ENCODE measurements at places on chromosomes 7 and 10.

- no peak overlapping the region for H3K4me3 ChIP-seq
- H3K27ac ChIP-seq: no peak overlapping the region
- H3K4me1 ChIP-seq: no peaks in the 10 kb centered on the region
- no peak for DNase-seq
- no peaks in the 10 kb centered on the region for H3K36me3 ChIP-seq
These were observed 69.2 kb upstream of the INSIG1 start for GRCh38 chr7:155228459-155228845.

DNA sequence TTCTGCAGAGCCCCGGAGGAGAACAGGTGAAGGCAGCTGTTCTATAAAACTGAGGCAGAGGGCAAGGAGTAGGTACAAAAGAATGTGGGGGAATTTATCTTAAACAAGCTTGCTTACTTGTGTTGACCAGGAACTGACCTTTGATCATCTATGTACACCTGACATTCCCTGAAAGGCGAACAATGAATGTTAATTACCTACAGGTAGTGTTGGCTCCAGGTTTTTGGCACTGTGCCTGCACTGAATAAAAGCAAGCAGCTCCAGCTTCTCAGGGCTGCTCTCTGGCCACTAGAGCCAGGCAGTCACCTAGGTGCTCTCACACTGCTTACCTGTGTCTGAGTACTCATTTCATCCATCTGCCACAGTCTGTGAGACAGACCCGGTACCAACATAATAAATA is 87.0 kb downstream of the RAPGEF5 start:
- no peaks in the 10 kb centered on the region for H3K4me1 ChIP-seq
- no peak overlapping the region for H3K27ac ChIP-seq
- DNase-seq: no peak
- no peaks in the 10 kb centered on the region for H3K27me3 ChIP-seq
- H3K36me3 ChIP-seq: no peaks in the 10 kb centered on the region

GRCh38 chr7:71770269-71770907 is 638.4 kb downstream of the GALNT17 start:
- H3K36me3 ChIP-seq: no peaks in the 10 kb centered on the region
- no peak overlapping the region for H3K27ac ChIP-seq
- no peak for DNase-seq
- H3K4me1 ChIP-seq: no peaks in the 10 kb centered on the region
- no peaks in the 10 kb centered on the region for H3K27me3 ChIP-seq

DNA sequence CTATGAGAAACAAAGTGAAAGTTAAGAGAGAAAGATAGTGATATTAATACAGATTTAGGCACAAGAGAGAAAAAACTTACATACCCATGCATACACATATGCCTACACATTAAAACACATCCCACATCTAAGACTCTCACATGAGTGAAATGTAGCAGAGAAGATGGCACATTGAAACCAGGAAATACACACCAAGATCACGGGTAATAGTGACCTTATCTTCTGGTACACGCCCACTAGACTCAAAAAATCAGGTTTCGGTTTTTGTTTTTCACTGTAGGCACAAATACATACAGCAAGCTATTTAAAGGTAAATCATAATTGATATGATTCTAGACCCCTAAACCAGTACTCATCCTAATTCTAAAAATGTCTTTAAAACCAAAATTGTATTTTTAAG is 225.2 kb upstream of the TAC1 start:
- H3K27me3 ChIP-seq: no peaks in the 10 kb centered on the region
- no peaks in the 10 kb centered on the region for H3K36me3 ChIP-seq
- no peak for DNase-seq
- no peaks in the 10 kb centered on the region for H3K4me1 ChIP-seq
- no peak overlapping the region for H3K4me3 ChIP-seq

DNA sequence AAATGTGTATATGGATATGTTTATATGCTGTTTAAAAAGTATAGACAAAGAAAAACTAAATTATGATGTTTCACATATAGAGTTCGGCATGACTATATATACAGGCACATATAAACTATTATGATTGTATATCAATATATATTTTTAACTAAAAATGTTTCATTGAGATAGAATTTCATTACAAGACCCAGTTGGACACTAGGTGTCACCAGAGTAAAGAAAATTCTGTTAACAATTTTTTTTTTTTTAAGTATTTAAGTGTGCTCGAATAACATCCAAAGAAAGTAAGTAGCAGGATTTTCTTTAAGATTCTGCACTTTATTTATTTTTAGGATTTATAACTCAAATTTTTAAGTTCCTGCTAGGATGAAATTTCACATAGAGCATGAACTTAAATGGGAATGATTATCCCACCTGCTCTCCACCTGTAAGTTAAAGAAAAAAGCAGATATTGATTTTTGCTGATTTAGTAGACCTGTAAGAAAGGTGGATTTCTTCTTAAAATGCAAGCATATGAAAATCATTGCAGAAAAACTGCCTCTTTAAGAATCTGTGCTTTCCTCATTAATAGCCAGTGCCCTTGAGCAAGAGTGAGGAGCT is 961.5 kb downstream of the PCDH15 start:
- no peaks in the 10 kb centered on the region for H3K36me3 ChIP-seq
- no peak overlapping the region for H3K4me3 ChIP-seq
- H3K4me1 ChIP-seq: no peaks in the 10 kb centered on the region

- no peak overlapping the region for H3K27ac ChIP-seq
- H3K4me1 ChIP-seq: peaks cover 10% of the 10 kb centered on the region
- DNase-seq: peak; percentile 46
- no peaks in the 10 kb centered on the region for H3K27me3 ChIP-seq
- H3K36me3 ChIP-seq: no peaks in the 10 kb centered on the region
These were observed 315.1 kb downstream of the BBS9 start for GRCh38 chr7:33444511-33444910.

DNA sequence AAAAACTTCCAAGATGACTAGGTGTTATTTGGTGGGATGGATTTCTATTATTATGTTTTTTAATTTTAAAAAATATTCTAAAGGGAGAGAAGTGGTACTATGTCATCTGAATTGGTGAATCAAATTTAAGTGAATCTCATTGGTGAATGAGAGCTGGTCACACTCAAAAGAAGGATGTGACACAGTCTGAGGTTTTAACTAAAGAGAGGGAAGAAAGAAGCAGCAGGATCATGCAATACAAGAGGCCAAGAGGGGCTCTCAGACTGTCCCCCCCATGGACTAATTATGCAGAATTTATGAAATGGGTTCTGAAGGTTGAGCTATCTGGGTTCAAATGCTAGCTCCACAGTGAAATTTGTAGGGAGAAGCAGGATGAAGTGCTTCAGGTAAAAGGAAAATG is 16.2 kb downstream of the MACC1 start:
- no peaks in the 10 kb centered on the region for H3K27me3 ChIP-seq
- no peak overlapping the region for H3K4me3 ChIP-seq
- H3K27ac ChIP-seq: no peak overlapping the region
- DNase-seq: no peak
- no peaks in the 10 kb centered on the region for H3K36me3 ChIP-seq

GRCh38 chr7:136845899-136846465 is 22.5 kb upstream of the CHRM2 start:
- H3K27me3 ChIP-seq: no peaks in the 10 kb centered on the region
- no peak overlapping the region for H3K4me3 ChIP-seq
- no peak for DNase-seq
- no peak overlapping the region for H3K27ac ChIP-seq
- H3K4me1 ChIP-seq: no peaks in the 10 kb centered on the region
- H3K36me3 ChIP-seq: no peaks in the 10 kb centered on the region

GRCh38 chr10:87550741-87551140 is 46.0 kb downstream of the MINPP1 start:
- H3K36me3 ChIP-seq: peaks cover 16% of the 10 kb centered on the region
- H3K27ac ChIP-seq: no peak overlapping the region
- no peak overlapping the region for H3K4me3 ChIP-seq
- H3K4me1 ChIP-seq: no peaks in the 10 kb centered on the region

- H3K4me3 ChIP-seq: peak overlapping the region; percentile 89
- H3K27ac ChIP-seq: peak overlapping the region; percentile 66
- H3K36me3 ChIP-seq: no peaks in the 10 kb centered on the region
- peak; percentile 54 for DNase-seq
- H3K4me1 ChIP-seq: peaks cover 18% of the 10 kb centered on the region
These were observed 15.6 kb downstream of the PDAP1 start for GRCh38 chr7:99392659-99393354.

DNA sequence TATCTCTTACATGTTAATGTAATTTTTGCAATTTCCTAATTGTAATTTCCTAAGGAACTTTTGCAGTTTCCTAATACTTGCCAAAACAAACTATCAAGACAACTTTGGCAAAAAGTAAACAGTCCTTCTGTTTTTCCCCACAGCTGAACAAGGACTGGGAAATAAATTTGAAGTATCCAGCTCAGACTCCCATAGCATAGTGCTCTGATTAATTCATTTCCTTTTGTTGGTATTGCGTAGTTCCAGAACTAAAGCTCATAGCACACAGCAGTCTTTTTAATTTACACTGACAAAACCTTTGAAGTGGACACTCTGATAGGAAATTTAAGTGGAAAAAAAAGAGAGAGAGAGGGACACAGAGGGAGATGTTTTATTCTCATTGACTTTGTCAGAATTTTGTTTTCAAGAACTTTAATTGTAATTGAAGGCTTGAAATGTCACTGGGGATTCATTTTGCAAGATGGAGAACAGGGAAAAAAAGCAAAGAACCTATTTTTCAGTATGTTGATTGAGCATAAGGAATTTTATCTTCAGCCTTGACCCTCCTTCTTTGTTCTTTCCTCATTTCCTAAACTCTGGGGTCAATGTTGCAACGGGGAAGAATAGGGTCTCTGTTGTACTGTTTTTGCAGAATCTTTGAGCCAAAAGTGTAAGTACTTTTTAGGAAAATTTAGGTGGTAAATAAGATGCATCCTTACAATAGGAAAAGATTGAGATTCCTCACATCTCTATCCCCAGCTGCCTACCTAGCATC is 232.2 kb upstream of the NPSR1 start:
- no peaks in the 10 kb centered on the region for H3K27me3 ChIP-seq
- H3K4me3 ChIP-seq: no peak overlapping the region
- no peaks in the 10 kb centered on the region for H3K36me3 ChIP-seq
- no peaks in the 10 kb centered on the region for H3K4me1 ChIP-seq
- H3K27ac ChIP-seq: no peak overlapping the region

- H3K36me3 ChIP-seq: no peaks in the 10 kb centered on the region
- no peaks in the 10 kb centered on the region for H3K27me3 ChIP-seq
- no peak for DNase-seq
- H3K27ac ChIP-seq: no peak overlapping the region
- no peaks in the 10 kb centered on the region for H3K4me1 ChIP-seq
- H3K4me3 ChIP-seq: no peak overlapping the region
These were observed 127.8 kb downstream of the HDAC9 start for GRCh38 chr7:18623389-18623788.

DNA sequence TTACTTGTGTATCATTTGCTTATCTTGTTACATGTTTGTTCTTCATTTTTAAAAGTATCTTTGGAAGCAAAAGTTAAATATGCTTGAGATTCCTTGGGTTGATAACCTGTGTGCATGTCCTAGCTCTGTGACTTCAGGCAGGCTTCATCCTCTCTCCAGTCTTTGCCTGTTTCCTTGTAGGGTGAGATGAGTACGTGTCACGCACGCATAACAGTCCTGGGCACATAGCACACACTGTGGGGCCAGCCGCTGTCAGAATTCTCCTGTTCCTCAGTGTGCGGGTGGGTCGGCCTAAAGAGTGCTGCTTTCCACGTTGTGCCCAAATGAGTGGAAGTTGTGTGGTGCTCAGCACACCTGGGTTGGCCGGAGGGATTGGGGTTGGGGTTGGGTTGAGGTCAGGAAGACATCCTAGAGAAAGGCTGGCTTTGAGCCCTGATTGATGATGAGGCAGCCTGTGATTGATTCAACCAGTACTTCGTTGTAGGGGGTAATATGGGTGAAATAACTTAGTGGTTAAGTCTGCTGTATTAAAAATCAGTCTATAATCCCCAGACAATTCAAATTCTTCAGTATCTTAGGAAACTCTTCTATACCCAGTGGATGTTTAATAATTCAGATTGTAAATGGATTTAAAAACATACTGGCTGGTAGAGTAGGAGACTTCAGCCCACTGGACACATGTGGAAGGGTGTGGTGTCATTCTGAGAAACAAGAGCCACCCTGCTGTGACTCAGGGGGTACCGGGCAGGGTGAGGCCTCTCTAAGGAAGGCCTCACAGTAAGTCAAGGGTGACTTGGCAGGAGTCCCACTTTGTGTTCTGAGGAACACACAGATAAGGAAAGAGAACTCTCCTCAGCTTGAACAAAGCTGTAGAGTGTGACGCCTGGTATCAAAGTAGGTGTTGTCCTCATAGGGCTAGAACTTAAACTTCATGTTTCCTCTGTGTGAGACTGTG is 54.8 kb downstream of the DAGLB start:
- DNase-seq: peak; percentile 80
- H3K27me3 ChIP-seq: no peaks in the 10 kb centered on the region
- H3K4me3 ChIP-seq: no peak overlapping the region
- peaks cover 30% of the 10 kb centered on the region for H3K36me3 ChIP-seq
- H3K4me1 ChIP-seq: peaks cover 57% of the 10 kb centered on the region
- H3K27ac ChIP-seq: peak overlapping the region; percentile 76

DNA sequence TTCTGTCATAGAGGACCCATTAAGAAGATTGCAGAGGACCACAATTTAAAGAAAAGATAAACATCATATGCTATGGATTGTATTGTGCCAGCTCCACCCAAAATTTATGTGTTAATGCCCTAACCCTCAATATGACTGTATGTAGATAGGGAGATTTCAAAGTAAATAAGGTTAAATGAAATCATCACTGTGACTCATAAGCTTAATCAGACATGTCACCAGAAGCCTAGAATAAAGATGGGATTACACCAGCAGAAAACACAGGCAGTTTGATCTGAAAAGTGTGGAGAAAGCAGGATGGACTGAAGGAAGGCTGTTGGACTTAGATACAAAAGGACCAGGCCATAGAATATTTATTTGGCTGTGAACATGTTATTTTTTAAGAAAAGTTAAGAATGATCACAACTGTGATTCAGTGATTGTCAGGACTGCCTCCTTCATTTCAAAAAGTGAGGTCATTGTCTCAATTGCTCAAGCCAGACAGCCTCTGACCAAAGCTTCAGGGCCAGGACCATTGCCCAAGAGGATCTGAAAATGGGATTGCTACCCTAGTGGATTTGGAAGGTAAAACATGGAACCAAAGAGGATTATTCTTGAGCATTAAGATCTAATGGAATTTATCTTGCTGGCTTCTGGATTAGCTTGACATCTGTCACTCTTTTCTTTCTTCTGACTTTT is 270.8 kb upstream of the POM121L12 start:
- no peak overlapping the region for H3K27ac ChIP-seq
- H3K36me3 ChIP-seq: no peaks in the 10 kb centered on the region

DNA sequence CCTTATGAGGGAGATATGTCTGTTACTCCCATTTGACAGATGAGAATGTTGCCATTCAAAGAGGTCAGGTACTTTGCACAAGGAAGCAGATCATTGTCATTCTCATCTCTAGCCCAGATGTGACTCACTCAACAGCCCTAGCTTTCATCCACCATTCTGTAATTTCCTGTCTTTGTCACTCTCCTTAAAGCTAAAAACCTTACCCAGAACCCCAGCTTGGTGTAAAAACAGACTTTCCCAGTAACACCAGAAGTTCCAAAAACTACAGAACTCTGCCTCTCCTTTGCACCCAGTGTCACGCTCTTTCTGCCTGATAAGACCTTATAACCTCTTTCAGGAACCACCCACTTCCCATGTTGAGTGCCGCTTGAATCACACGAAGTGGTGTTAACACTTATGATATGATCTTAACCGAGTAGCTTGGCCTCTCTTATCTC is 89.1 kb upstream of the SP4 start:
- no peak overlapping the region for H3K27ac ChIP-seq
- no peak overlapping the region for H3K4me3 ChIP-seq
- H3K4me1 ChIP-seq: no peaks in the 10 kb centered on the region
- no peaks in the 10 kb centered on the region for H3K27me3 ChIP-seq

Data from gastrocnemius medialis (tissue), 4 donors.